ENCODE measurements at places on chromosomes 3 and 15.
A peak's percentile ranks its signal among the peaks of the same experiment; 100 is the strongest.

DNA sequence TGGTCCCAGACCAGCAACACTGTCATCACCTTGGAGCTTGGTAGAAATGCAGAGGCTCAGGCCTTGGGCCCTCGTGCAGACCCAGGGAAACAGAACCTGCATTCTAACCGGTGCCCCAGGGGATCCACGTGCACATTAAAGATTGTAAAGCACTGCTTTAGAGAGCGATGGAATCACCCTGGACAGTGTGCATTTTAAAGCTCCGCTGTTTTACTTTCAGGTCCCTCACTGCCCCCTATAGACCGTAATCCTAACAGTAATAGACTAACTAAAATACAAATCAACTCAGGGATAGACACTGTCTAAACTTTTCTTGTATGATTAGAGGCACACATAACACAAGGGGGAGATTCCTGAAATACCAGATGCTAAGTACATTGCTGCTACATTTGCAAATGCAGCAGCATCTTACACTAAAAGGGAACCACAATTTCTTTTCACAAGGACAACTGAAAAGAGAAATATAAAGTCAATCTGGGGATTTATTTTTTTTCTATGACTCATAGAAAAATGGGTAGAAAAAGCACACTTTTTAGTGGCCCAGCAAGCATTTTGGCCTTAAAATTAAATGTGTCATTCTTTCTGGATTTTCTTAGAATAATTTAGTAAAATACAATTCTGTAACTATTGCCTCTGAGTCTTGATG is 10.5 kb upstream of the SH3GL3 start:
- peak; percentile 8 for DNase-seq

DNA sequence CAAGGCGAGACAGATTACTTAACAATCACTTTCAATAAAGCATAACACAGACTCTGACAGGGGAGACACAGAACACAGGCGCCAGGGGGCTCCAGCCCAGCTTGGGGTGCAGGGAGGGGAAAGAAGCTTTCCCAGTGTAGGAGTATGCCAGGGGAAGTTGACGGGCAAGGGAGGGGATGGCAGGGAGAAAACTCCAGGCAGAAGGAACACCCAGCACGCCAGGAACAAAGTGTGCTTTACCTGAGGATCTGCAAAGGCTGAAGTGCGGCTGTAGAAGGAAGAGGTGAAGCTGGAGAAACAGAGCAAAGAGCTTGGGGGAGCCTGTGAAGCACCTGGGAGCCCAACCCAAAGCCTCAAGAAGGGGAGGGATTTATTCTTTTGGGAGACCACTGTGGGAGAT is 12.1 kb downstream of the RGMA start:
- no peak for DNase-seq

DNA sequence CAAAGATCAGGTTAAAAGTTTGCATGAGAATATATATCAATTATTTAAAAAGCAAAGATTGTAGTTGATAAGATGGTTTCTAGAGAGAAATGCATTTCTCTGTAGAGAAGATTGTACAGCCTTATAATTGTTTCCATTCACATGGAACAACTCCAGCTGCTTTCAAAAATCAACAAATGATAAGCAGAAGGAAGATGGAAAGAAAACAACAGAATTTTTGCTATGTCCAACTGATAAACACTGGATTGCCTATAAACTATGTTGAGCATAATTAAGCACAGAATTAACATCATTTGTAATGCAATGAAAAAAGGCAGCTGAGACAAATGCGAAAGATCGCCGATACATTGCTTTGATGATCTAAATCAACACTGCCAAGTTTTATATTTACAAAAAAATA is 89.0 kb downstream of the C3orf85 start:
- no peak for DNase-seq

GRCh38 chr15:33111041-33111451 is 83.5 kb downstream of the FMN1 start:
- DNase-seq: no peak

- no peak for DNase-seq
Observed at GRCh38 chr3:45761831-45762230, 34.5 kb downstream of the SLC6A20 start.

GRCh38 chr3:100319951-100320350 is 14.6 kb upstream of the NIT2 start:
- no peak for DNase-seq

DNA sequence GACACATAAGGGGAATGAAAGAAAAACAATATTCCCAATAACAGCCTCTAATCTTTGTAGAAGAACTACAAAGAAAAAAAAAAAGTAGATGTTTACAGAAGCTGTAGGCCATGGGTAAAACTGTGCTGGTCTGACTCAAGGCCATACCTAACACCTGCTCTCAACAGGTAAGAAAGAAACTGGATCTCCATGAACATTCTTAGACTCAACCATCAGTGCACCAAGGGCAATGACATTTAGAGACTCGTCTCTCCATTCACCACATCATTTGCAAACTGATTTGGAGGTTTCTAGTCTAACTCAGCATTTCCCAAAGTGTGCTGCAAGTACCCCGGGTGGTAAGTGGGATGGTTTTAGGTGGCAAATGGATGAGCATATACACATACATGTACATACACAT is 164.2 kb downstream of the FOXP1 start:
- DNase-seq: peak; percentile 35

GRCh38 chr15:94740469-94740868 is 509.1 kb downstream of the MCTP2 start:
- no peak for DNase-seq

DNA sequence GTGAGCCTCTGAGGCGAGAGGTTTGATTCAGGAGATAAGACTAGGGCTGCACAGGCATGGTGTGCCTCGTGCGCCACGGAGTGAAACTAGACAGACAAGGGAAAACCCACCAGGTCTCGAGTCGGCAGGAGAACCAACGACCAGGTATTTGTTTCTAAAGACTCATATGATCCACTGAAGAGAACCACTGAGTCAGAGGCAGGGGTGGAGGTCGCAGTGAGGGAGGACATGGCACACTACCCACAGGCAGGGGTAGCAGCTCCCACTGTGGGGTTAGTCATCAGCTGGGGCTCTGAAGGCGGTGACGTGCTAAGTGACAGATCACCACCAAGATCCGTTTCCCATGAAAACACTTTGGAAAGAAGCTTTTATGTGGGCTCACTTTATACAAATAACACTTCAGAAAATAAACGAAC is 45.7 kb downstream of the CHSY1 start:
- peak; percentile 87 for DNase-seq

- no peak for DNase-seq
Observed at GRCh38 chr3:73411993-73412392, 212.7 kb downstream of the PDZRN3 start.

- no peak for DNase-seq
Observed at GRCh38 chr3:11164607-11165006, 10.3 kb downstream of the HRH1 start.

DNA sequence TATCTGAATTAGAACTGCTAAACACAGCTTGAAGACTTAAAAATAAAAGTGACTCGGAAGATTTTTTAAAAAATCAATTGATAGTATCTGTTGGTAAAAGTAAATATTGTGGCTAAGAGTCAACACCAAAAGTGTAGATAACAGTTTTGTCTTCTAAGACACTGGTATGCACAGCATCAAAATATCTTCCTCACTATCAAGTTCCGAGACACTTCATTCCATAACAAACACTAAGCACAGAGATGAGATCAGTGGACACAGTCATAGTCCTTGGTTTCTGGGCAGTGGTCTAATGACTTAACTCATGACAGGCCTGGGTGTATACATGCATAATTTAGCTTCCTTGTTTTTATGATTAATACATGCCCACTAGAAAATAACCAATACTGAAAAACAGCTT is 63.2 kb downstream of the PXYLP1 start:
- no peak for DNase-seq

DNA sequence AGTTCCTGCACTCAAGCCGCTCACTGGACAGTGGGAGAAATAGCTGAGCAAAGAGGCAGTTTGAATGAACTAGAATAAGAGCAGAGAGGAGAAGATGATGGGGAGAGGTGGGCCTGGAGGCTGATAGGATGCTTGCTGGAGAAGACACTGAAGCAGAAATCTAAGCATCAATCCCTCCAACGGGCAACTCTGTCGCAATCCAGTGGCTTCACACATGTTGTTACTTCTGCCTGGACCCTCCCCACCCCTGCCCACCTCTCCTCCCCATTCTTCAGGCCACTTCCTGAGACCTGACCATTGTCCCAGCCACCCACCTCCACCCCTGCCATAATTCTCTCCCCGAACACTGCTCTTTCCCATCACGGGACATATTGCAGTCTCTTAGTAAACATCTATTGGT is 76.0 kb downstream of the SRGAP3 start:
- no peak for DNase-seq

- peak; percentile 57 for DNase-seq
Observed at GRCh38 chr3:132343018-132343612, 25.9 kb downstream of the ACP3 start.

GRCh38 chr3:51721062-51721745 is 14.3 kb downstream of the GRM2 start:
- no peak for DNase-seq

DNA sequence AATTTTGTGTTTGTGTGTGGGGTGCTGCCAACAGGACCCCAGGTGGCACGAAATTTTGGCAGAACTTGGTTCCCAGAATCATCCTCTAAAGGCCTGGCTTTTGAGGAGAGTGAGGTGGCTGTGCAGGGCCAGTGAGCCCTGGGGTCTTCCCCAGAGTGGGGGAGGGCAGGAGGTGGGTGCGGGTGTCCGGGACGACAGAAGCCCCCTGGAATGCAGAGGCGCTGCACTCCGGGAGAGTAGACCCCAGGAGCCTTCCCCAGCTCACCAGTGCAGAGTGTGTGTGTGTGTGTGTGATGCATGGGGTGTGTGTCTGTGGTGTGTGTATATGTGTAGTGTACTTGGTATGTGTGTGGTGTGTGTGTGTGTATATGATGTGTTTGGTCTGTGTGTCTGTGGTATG is 44.4 kb upstream of the SEC13 start:
- DNase-seq: no peak

GRCh38 chr3:47571391-47572175 is 7.1 kb downstream of the CSPG5 start:
- DNase-seq: no peak

- DNase-seq: no peak
Observed at GRCh38 chr3:124172816-124173215, 180.9 kb upstream of the ROPN1 start.

DNA sequence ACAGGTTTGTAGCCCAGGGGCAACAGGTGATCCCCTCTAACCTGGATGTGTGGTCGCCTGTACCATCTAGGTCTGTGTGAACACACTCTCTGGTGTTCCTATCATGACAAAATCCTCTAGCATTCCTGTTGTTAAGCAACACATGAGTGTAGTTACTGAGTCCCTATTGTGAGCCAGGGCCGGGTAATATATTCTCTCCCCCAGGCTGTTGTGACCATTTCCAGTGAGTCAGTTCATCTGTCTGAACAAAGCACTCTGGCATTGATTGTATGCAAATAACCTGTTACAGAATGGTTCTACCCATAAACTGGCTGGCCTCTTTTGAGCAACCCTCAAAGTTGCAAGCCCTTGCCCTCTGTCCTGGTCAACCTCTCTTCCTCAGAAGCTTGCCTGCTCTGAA is 2.6 kb upstream of the FLNB start:
- DNase-seq: no peak

DNA sequence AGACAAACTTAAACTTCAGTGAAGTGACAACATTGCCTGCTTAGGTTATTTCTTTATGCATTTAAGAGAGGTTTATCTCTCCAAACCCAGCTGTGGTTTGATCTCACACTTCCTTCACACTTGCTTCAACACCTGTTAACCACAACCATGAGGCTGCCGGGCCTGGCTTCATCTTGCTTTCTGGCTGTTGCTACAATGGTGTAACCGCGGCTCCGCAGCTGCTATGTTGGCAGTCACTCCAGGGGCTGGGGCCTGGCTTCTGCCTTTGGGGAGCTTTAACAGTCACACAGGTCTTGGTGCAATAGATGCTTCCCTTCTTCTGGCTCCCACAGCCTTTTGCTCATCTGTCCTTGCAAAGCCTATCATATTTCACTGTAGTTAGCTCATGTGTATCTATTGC is 72.9 kb upstream of the MNS1 start:
- DNase-seq: peak; percentile 44
